ENCODE measurements at places on chromosomes 1 and 21.

DNA sequence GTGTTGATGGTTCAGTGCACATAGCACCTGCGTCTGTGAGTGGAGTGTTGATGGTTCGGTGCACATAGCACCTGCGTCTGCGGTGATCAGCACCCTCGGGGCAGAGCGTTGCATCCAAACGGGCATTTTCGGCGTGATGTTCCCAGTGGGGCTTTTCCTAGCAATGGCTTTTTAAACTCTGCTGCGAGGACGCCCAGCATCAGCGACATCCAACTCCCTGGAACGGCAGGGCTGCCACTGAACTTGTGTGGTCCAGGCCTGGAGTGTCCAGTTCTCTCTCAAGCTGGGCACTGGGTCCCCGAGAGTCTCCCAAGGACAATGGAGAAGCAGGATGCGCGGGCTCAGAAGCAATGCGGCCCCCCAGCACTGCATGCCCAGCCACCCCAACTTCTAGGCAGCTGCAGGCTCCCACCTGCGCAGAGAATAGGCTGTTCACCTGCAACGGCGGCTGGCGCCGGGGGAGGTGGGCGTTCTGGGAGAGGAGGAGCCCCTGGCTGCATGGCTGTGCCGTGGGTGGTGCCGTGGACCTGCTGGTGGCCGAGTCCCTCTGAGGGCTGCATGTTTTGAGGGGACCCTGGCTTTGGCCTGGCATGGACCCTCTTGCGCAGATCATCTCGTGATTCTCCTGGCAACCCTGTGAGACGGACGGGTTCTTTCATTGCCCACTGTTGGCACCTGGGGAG, 10.1 kb upstream of the C1orf174 start:
- DNase-seq: no peak

DNA sequence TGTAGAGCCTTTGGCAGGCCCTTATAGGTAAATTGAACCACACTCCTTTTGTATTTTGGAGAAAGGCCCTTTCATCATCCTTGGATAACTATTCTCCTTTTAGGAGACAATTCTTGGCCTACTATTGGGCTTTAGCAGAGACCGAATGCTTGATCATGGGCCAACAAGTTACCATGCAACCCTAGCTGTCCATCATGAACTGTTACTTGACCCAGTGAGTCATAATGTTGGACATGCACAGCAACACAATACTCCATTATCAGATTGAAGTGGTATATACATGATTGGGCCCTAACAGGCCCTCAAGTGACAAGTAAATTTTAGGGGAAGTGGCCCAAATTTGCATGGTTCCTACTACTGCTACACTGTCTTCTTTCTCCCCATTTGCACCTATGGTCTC, 84.4 kb downstream of the CATSPERE start:
- no peak for DNase-seq

- DNase-seq: no peak
These were observed 54.7 kb upstream of the IFFO2 start for GRCh38 chr1:19010995-19011844.

DNA sequence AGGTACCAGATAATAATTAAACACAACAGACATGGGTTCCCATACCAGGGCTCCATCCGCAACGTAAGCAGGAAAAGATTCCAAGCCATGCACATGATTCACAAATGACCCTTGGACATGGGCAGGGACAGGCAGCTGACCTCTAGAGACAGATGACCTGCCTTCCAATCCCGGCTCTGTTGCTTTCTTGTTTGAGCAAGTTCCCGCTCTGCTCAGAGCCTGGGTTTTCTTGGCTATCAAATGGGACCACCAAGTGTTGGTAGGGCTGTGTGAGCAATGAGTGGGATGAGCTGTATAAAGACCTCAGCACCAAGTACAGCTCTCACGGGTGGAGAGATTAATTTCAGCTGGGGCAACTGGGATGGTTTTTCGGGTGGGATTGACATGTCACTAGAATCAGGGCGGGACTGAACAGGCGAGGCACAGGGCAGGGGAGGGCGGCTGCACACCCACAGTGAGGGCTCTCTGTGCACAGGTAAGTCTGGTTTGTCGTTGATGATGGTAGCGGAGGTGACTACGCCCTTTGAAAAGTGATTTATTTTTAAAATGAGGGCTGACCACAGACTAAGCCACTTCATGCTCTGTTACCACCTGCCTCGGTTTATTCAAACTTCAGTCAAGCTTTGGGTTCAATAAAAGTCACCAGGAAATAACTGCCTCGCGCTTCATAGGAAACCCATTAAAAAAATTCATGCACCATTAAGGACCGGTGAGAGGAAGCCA, 57.5 kb upstream of the IFFO2 start:
- DNase-seq: no peak

- no peak for DNase-seq
These were observed 43.4 kb downstream of the KCNJ15 start for GRCh38 chr21:38300141-38300578.

DNA sequence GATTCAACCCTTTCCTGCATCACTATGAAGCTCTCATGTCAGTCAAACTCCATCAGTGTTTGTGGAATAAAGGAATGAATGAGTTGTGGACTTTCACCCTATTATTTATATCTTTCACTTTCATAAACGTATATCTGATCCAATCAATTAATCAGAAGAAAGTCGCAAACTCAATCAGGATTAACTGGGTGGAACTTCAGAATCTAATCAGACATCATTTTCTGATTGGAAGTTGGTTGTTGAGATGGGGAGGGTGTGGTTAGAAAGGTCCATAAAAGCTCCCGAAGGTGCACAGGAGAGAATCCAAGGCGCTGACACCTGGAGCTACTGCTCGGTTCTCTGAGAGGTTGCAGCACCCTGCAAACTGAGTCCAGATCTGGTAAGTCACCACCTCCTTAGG, at the start of gene PRAMEF12:
PRAMEF12 (plus strand) TSS at position 301 of the 400 bp plus-strand sequence. CDS start 1,130 bp downstream, outside the sequence.
- DNase-seq: no peak

- no peak for DNase-seq
These were observed 895.6 kb downstream of the TTLL7 start for GRCh38 chr1:83103341-83103740.

DNA sequence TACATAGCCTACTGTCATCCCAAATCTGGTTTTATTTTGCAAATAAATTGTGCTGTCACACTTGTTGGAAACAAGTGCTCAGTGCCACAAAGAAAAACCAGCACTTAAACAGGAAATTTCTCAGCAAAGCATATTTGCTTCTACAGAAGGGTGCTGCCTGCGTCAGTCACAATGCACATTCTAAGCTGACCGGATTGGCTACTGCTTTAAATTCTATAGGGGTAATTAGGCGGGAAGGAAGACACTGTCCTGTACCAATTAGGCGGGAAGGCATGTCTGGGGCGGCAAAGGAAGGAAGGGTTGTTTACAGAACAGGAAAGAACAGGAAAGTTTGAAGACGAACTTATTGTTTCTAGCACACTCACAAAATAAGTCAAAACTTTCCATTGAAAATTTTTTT, 2.8 kb downstream of the IFI16 start:
- no peak for DNase-seq

- DNase-seq: no peak
These were observed 94.2 kb upstream of the MAP1LC3C start for GRCh38 chr1:242093116-242093515.

DNA sequence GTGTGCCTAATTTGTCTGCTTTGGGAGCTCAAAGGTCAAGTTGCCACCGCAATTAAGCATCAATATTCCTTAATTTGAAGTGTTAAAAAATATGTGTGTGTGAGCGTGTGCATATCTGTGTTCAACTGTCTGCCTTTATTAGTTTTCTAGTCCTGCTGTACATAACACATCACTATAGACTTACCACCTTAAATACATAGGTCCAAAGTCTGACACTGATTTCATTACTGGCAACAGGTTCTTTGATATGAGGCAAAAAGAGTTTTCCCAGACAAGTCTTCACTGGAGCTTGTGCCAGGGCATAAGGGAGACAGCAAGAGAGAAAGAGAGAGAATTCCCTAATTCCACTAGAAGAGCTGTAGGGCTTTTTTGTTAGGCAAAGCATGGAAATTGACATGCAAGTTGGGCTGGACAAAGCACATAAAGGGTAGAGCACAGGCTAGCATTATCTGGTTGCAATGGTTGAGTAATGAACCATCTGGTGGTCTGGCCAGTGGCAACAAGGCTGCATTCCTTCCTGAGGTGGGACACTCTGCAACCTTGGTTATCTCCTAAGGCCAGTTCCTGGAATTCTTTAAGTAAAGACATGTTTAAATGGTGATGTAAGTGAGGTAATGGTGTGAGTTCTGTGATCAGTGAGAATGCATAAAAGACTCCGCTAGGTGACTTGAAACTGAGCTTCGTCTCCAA, 457.2 kb upstream of the ADAMTS5 start:
- DNase-seq: no peak

DNA sequence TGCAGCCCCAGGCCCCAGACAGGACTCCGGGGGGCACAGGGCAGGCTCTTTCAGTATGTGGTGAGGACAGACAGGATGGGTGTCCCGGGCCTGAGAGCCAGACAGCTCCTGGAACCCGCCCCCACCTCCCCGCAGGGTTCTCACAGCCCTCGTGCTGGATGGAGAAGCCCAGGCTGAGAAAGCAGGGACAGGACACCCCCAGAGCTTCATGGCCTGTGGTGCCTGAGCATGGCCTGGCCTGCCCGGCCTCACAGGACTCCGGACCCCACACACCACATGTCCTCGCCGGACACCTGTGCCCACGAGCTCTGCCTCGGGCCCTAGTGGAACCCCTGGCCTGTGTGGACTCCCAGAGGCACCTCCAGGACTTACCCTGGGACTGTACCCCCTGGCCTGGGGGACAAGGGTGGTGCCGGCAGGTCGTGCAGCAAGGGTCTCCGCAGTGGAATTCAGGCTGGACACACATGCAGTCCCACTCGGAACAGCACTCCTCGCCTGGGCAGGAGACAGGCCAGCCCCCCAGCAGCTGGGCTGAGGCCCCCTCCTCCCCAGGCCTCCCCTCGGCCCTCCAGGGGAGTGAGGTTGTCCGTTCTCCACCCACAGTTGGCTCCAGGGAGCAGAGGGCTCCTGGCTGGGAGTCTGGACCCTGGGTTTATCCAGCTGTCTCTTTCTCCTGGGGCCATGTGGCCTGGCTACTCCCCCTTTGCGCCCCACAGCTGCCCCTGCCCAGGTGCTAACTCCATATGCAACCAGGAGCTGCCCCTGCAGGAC, 1.2 kb downstream of the TNFRSF18 start:
- no peak for DNase-seq

DNA sequence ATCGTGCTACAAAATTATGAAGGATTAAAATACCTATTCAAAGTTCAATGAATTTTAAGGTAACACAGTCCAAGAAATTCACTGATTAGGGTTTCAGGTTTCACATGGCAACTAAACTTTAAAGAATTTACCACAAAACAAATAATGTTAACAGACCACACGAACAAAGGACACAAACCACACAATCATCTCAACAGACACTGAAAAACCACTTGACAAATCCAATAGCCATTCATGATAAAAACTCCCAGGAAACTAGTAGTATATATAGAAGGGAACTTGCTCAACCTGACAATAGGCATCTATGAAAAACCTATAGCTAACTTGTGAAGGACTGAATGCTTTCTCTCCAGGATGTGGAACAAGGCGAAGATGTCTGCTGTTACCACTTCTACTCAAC, 21.1 kb upstream of the SH2D5 start:
- no peak for DNase-seq

DNA sequence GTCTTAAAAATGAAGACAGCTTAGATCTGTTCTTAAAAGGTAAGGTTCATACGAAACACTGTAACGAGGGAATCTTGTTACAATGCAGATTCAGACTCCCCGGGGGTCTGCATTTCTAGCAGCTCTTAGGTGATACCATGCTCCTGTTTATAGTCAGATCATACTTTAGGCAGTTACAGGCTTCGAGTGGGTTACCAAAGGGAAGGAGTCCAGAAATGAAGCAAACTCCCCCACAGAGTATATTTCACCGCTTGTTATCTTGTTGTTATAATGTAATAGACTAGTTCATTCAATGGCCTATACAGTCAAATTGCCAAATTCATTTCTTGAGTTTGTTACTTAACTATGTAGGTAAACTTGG, 601.1 kb downstream of the USP25 start:
- no peak for DNase-seq

DNA sequence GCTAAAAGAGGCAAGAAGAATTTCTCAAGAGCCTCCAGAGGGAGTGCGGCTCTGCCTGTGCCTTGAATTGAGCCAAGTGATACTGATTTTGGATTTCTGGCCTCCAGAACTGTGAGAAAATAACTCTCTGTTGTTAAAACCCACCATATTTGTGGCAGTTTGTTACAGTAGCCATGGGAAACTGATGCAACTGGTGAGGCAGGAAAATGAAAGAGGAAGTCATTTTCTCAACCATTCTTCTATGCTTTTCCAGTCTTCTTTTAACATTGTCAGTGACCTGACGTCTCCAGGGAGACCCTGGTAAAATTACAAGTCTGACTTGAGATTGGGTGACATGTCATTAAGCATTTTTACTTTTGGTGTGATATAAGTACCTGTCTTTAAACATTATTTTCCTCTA, 5.8 kb downstream of the OR6P1 start:
- DNase-seq: no peak

DNA sequence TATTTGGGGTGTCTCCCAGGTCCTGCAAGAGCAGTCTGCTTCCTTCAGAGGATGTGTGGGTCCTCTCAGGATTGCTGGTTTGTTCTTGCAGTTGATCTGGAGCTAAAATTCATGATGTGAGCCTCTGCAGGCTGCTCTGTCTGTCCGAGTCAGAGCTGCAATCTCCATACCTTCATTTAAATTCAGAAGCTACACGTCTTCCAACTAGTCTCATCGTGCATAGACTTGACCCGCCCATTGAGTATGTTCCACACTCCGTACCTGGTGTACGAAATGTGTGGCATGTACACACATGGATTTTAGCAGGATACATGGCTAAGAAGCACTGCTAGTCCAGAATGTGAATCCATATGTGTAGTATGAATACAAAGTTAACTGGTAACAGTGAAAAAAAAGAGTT, 25.0 kb upstream of the RGS2 start:
- no peak for DNase-seq

- no peak for DNase-seq
These were observed 1.1 kb upstream of the GUCA2A start for GRCh38 chr1:42165511-42166210.

- no peak for DNase-seq
These were observed 583 bp upstream of the RNF223 start for GRCh38 chr1:1074631-1075147.

- no peak for DNase-seq
These were observed 40.0 kb upstream of the PTPRC start for GRCh38 chr1:198598796-198599321.

DNA sequence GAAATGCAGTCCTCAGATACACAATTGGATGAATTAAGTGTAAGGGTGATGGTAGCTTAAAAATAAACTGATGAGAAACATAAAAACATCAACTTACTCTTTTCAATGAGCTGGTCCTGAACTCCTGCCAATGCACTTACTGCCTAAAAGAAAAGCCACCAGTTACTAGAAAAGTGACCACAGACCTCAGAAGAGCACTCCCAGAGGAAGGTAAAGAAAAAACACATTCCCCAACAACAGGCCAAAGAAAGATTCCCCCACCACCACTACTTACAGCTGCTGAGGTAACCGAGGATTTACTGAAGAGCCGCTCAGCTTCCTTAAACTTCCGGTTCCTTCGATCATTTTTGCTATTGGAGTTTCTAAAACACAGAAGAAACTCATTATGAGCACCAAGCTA, 5.4 kb downstream of the MEAF6 start:
- DNase-seq: no peak

- no peak for DNase-seq
These were observed 227.2 kb downstream of the SLC45A1 start for GRCh38 chr1:8545078-8545477.

- no peak for DNase-seq
These were observed 27.2 kb downstream of the TCP10L start for GRCh38 chr21:32558106-32558505.

GRCh38 chr1:246199086-246199645, 307.9 kb downstream of the SMYD3 start:
- DNase-seq: no peak

GRCh38 chr1:64163970-64164369, 39.5 kb upstream of the UBE2U start:
- DNase-seq: no peak

- DNase-seq: no peak
These were observed 64.6 kb downstream of the TRIM11 start for GRCh38 chr1:228341814-228342626.
